ENCODE measurements at places on chromosomes 13 and 19. TPM values are rescaled to one million over a fixed set of nuclear protein-coding genes. Genes with fewer than 3 reads are reported as not detected.

DNA sequence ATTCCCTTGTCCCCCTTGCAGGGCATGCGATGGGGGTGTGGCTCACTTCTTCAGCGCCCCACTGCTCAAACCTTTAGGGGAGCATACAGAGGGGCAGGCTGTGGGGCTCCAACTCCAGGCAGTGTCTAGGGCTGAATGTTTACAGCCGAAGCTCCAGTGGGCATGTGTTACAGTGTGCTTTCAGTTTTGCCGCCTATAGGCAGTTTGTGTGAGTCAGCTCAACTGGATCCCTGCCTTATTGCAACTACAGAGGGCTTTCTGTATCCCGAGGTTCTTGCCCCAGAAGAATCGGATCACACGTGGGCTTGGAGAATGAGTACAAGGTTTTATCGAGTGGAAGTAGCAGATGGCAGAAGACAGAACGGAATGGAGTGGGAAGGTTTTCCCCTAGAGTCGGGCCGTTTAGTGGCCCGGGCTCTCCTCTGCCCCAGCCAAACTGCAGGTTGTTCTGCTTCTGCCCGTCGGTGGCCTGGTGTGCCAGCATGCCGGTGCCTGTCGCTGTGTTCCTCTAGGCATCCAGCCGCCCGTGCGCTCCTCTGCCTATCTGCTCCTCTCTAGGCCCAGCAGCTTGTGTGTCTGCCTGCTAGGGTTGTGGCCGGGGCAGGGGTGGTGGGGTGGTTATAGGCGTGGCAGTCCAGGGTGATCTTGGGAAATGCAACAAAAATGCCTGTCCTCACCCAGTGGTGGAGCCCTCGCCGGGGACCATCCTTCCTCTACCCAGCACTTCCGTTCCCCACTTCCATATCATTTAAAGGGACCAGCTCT lies 435.9 kb upstream of the SGCG start:
- no peak for DNase-seq

The CCDC8 gene
- total RNA-seq, result not detected

DNA sequence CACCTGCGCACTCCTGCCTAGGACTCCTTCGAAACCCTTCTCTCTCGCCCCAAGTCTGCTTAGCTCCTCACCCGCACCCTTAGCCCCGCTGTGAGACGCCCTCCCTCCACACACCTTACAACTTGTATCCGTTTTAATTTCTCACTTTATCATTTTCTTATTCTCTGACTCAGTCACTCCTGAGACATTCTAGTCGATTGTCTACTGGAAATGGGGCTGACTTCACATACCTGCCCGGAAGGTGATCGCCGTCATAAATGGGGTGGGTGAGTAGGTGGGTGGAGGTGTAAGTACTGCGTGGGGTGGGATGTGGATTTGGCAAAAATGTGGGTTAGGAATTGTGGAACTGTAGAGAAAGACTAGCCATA lies 714 bp downstream of the NDFIP2 start:
- DNase-seq, result peak; percentile 66

The FCER2 gene
- total RNA-seq, result 0.23 TPM

GRCh38 chr19:45852983-45853382 lies 10.0 kb downstream of the SYMPK start:
- DNase-seq, result no peak

DNA sequence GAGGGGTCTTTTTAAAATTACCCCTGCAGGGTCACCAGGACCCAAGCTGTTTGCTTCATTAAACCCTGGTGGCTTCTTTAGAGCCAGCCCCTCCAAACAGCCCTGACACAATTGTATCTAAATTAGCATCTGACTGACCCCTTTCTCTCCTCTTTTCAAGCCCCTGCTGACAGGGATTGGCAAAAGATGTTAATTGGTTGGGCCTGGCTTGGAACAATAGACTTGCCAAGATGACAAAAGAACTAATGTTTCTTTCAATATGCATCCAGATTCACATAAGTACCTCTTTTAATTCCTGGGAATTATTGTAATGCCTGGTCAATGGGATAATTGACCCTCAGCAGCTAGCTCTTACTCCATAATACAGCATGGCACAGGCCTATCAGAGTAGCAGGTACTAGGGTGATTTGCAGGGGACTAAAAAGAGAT lies 140.8 kb downstream of the SHISA2 start:
- no peak for DNase-seq

The WDR87 gene
- total RNA-seq, result not detected

The FXYD1 gene
- not detected for total RNA-seq

The MIR17HG gene
- total RNA-seq, result 15.5 TPM

The C13orf42 gene
- total RNA-seq, result not detected

GRCh38 chr13:24407844-24408243 lies 98.5 kb downstream of the C1QTNF9 start:
- DNase-seq, result no peak
